CD4-positive, alpha-beta T cell treated with Interleukin-17A for 1 hour (primary cell): ENCODE measurements at places on chromosomes 6 and 20.

GRCh38 chr20:11204926-11205768, 531.3 kb upstream of the JAG1 start:
- peak; percentile 2 for DNase-seq

- peak; percentile 46 for DNase-seq
Measured at GRCh38 chr20:51409192-51409880, 133.2 kb downstream of the NFATC2 start.

DNA sequence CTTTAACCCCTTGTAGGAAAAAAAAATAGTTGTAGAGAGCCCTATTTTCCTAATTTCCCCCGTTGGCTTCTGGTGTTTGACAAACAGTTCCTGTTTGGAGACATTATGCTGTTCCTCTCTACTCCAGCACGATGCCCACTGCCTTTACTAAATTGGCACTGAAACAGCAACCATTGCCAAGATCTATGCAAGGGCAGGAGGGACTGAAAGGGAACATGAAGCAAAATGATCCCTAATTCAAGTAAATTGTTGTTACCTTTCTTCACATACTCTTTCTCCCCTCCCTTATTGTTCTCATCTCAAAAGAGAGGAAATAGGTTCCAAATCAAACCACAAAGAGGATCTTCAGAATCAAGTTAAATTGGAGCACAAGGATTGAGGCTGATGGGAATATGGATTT, 764.1 kb upstream of the MMS22L start:
- no peak for DNase-seq

DNA sequence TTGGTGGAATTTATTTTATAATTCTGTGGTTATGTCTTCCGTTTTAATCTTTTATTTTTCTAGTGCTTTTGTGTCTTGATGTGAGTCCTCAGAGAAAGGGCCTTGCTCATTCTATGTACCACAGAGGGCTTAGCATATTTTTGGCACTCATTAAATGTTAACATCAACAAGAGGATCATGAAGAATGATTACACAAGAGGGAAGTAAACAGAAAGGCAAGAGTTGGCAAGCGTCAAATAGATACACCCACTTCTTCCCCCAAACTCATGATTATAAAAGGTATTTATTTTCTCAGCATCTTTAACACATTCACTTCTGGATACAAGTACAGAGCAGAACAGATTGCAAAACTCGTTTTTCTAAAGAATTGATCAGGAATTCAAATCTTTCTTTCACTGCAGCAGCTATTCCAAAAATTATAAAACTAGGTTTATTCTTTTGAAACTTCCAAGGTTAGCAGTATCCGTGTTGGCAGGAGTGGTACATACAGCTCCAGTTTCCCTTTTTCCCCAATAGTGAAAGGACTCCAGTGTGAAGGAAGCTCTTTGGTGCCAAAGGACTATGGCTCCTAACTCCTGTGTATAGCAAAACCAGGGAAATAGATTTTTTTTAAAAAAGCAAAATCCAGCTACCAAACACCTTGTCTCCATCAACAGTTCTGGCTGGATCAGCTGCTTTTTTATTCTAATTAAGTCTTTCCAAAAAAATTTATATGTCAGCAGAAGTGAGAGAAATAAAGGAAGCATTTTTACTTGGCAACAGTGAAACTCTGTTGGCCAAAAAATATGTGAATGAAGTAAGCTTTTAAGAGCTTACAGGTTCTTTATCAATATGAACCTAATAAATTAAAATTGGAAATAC, 221.9 kb downstream of the ADGRG6 start:
- no peak for DNase-seq

- DNase-seq = no peak
Measured at GRCh38 chr6:11772109-11772825, 6.3 kb downstream of the ADTRP start.

DNA sequence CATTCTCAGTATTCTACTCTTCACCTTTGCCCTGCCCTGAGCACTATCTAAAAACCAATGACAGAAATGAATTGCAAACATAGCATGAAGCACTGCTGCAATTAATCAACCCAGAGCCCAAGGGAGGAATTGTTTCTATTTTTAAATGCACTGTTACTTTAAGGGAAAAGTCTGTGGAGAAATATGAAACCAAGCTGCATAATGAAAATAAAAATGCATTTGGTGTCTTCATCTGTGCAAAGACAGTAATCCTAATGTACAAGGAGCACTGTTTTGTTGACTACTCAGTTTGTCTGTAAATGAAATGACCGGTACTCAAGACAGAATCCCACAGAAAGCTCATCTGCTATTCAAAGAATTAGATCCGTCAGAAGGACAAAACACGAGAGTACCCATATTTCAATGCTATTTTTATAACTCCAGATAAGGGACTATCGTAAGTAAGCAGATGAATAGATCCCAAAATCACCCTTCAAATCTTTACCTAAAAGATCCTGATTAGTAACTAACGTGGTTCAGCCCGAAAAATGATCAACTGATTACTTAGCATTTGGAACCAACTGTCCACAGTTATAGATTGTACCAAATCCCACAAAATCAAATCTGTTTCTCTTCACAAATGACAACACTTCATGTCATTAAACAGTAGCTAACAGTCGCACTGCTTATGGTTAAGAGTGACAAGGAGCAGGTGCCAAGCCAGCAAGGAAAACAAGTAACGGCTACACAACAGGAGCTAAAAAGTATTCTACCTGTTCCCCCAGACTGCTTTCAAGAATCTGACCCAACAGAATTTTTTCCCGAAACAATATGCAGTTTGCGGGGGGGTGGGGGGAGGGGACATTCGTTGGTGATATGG, 2.4 kb downstream of the KIF13A start:
- DNase-seq = no peak

DNA sequence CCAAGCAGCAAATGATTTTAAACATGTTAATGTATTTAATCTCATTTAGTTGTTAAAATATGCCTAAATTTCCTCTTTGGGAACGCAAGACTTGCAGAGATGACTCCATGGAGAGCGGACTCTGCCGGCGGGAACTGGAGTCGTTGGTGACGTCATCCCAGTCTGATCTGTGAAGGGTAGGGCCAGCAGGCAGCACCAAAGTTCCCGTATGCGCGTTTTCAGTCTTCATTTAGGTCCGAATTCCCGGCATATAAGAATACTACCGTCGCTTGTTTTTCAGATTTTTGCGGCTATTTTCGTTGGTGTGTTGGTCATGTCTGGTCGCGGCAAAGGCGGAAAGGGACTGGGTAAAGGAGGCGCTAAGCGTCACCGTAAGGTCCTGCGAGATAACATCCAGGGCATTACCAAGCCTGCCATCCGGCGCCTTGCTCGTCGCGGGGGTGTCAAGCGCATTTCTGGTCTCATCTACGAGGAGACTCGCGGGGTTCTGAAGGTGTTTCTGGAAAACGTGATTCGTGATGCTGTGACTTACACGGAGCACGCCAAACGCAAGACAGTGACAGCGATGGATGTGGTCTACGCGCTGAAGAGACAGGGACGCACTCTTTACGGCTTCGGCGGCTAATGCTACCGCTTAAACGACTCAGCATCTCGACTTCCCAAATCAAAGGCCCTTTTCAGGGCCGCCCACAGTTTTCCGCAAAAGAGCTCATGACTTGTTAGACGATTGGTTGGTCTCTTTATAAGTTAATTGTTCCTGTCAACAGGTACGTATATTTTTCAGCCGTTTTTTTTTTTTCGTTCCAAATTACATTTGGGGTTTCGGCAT, 117.3 kb downstream of the HFE start:
- DNase-seq = peak; percentile 97

GRCh38 chr6:35781290-35781689, 471 bp downstream of the CLPSL1 start:
- no peak for DNase-seq

DNA sequence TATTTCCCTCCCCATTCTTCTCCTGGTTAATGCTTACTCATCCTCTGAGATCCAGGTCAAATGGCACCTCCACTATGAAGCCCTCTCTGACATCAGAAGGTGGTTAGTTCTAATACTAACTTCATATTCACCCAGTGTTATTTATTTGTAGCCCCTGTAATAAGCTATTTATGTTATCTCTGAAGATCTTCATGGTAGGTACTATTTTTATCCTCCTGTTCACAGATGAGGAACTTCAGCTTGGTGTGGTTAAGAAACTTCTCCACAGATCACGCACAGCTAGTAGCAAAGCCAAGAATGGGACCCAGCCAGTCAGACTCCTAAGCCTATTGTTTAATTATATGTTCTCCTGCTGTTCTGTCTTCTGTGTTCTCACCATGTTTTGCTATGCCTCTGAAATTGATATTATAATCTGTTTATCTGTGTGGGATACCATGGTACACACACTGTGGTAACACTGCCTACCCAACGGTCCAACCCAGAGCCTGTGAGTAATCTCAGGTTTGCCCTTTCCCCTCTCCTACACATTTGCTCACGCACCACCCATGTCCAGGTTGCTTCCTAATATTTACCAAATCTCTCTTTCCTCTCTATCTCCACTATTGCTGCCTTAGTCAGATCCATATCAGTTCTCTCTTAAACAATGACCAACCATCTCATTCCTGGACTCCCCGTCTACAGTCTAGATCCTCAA, 98.4 kb downstream of the IPCEF1 start:
- no peak for DNase-seq

GRCh38 chr6:93842178-93842577, 422.8 kb upstream of the EPHA7 start:
- DNase-seq = no peak

- no peak for DNase-seq
Measured at GRCh38 chr6:150694889-150695288, 95.2 kb downstream of the PLEKHG1 start.

DNA sequence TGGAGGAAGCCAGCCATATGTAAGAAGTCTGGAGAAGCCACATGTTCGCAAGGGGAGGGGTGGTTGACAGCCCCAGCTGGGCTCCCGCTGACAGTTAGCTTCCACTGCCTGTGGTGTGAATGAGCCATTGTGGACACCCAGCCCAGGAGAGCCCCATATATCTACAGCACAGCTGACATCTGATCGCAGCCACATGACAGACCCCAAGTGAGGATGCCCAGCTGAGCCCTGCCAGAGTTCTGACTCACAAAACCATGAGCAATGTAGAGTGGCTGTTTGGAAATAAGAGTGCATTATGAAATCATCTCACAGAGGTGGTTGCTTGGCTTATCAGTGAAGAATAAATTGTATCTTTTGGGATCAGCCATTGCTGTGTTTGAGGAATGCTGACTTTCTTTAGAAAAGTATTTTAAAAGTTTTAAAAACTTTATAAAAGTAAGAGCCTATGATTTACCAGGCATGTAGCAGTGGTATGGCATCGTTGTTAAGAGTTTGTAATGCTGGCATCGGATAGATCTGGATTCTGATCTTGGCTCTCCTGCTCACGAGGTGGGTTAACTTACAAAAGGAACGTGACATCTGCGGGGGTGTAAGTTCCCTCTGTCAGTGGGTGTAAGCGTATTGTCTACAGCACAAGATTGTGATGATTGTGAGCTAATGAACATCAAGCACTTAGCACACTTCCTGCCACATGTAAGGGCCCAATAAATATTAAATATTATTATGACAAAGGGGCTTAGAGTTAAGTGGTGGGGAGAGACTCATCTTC, 24.1 kb downstream of the CFAP61 start:
- DNase-seq = no peak

GRCh38 chr6:21098134-21098533, 495.4 kb upstream of the SOX4 start:
- no peak for DNase-seq

- peak; percentile 50 for DNase-seq
Measured at GRCh38 chr6:158815907-158816306, 3.3 kb downstream of the EZR start.

GRCh38 chr6:96466147-96466863, 55.3 kb upstream of the UFL1 start:
- peak; percentile 16 for DNase-seq

DNA sequence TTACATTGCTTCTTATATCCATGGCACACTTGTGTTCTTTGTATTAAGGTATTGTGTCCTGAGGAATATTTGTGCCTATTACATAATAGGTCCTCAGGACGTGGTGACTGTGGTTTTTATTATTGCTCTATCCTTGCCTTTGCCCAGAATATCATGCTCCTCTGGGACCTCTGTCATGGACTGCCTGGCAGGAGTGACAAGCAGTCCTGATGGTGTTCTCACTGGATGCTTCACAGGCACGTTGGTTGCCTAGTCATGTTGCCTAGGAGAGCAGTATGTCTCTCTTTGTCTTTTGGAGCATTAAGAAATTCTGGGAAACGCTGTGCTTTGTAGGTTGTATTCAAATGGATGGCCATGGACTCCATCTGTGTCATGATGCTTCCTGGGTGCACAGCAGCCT, 24.7 kb upstream of the MROH8 start:
- no peak for DNase-seq

- DNase-seq = peak; percentile 88
Measured at GRCh38 chr6:12060780-12061609, 48.9 kb downstream of the HIVEP1 start.

GRCh38 chr6:43803783-43804549, 34.0 kb downstream of the VEGFA start:
- DNase-seq = no peak

DNA sequence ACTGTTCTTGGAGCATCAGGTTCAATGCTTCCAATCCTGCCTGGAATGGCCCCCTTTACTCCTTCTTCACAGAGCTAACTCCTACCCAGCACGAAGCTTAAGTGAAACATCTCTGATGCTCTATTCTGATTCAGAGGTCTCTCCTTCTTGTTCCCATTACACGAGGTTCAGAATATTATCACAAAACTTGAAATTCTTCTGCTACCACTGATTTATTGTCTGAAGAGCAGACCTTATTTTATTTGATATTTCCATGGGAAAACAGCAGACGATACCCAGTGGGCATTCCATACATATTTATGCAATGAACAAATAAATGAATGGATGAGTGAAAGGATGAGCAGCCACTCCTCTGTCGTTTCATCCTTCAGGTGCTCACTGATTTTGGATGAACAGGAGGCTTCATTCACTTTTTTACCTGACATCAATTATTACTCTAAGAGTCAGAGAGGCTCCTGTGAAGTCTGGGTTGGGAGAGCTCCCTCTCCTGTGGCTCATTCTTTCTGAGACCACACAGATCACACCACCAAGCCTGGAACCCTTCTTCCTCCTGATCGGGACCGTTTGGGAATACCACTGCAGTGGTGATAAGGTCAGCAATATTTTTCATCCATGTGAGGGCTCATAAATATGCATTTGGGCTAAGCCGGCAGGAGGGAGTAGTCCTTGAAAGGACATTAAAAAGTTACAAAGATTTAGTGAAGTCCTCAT, 25.8 kb downstream of the SMLR1 start:
- DNase-seq = no peak

- DNase-seq = no peak
Measured at GRCh38 chr6:138555421-138555988, 56.2 kb upstream of the NHSL1 start.

- DNase-seq = no peak
Measured at GRCh38 chr6:122726649-122727048, 52.9 kb upstream of the FABP7 start.

DNA sequence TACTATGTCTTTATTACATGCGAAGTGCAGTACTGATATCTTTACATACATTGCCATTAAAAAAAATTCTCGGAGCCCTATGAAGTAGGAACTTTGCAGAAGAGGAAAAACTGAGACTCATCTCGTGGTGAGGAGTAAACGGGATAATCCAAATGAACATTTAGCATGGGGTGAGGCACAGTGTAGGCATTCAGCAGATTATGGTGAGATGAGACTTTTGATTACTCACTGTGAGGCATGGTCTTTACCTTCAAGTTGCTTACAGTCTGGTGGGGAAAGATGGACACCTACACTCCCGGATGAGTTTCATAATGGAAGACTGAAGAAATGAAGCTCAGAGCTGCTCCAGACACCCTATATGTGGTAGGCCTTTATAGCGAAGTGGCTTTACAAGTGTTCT, 1.4 kb downstream of the RPRD1B start:
- no peak for DNase-seq
